Effector CD8-positive, alpha-beta T cell (primary cell): ENCODE measurements at places on chromosomes 1 and 21.

DNA sequence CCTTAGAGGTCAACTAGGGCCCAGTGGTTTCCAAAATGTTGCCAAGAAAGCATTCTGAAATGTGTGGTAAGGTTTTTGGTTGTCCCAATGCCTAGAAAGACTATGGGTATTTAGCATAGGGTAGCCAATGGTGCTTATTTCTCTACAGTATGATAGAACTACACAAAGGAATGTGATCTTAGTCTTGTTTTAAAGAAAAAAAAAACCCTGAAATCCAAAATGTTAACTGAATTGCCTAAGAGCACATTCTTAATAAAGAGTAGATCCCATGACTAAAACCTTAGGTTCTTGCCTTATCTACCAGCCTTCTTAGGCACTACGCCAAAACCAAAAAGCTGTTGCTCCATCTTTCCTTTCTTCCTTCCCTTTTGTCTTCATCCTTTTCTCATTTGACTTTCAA, 428.2 kb downstream of the MRPL39 start:
- no peak for DNase-seq

DNA sequence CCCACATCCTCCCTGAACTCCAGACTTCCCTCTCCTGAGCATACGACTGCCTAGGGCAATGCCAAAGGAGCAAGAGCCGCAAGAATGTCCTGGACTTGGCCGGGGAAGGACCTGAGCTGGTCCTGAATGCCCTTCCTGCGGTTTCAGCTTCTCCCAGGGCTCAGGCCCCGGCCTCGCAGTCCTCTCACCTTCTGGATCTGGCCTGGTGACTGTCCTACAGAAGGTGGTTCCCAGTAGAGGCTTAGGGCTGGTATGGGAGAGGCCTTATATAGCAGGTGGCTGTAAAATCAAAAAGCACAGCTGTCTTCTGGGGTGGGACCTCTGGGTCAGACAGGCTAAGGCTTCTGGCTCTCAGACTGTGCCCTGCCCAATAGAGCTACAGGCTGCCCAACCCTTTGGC, at the start of gene LYPD8:
LYPD8 (minus strand) TSS at position 243 of the 400 bp plus-strand sequence. CDS start 4,678 bp downstream, outside the sequence.
- DNase-seq: no peak

DNA sequence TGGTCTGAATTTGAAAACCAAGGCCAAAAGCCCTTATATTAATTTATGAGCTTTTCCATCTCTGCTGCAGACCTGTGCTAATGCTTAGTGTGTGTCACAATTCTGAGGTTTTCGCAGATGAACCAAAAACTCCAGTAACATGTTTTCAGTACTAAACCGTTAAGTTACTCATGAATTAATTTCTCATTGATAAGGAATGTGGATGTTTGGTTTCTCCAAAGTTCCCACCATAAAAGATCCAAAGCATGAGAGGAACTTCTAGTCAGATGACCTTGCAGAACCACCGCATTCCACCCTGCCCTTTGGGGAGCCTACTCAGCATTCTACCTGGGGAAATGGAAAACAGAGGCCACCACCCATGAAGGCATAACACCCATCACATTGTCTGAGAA, 7.5 kb upstream of the LEPR start:
- no peak for DNase-seq

DNA sequence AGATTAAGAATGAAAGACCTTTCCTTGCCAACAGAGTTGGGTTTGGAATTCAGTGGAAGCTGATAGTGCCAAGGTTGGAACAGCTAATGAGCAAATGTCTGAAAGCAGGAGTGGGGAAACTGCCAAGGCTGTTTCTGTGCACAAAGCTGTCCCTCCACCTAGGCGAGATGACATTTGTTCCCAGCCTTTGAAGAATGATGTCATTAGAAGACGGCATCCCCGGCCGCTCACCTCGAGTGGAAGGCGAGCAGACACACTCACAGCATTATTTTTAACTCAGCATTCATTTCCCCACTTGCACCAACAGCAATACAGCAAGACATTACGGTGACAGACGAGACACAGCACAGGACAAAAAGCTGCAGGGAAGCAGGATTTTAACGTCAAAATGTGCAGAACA, 463.9 kb downstream of the PCP4 start:
- no peak for DNase-seq

DNA sequence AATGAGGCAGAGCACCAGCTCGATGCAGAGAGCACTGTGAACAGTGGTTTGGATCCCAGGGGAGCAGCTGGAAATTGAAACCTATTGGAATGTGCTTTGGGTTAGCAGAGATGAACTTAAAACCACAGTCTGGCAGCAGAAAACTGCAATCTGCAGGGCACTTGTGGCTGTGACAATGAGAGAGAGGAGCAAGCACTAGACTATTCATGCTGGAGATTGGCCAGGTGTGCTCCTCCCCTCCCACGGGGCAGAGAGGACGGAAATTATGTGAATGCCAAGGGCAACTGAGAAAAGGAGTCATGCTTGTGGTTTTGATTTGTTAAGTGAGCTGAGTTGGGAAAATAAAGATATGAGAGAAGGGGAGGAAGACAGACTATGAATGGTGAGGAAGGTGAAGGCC, 38.1 kb downstream of the HSD3B2 start:
- DNase-seq: no peak
